ENCODE measurements at places on chromosomes 1 and 21.

DNA sequence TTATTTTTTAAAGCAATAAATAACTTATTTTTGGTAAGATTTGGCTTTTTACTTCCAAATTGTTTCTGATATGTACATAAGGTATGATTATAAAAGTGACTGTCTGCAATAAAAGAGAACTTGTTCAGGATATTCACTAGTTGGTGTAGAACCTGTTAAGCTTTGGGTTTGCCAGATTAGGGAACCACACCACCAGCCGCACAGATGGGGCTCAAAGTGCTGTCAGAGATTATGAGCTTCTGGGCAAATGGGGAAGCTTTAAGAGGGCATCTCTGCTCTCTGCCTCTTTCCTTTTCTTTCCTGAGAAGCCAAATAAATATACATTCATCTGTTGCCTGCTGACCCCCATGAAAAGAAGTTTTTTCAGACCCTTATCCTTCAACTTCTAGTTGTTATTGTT lies 25.4 kb downstream of the IVNS1ABP start:
- DNase-seq: no peak

- no peak for DNase-seq
Observed at GRCh38 chr1:70117046-70117445, 88.3 kb downstream of the LRRC40 start.

- DNase-seq: no peak
Observed at GRCh38 chr1:29454616-29455380, 218.5 kb downstream of the PTPRU start.

DNA sequence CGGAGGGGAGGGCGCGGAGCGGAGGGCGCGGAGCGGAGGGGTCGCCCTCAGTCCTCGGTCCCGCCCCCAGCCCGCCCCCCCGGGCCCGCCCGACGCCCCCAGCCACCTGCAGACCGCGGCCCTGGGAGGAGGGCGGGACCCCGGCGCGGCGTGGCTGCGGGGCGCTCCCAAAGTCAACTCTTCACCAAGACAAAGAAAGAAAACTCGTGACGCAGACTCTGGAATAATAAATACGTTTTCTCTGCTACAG lies 1.2 kb downstream of the HES4 start:
- DNase-seq: no peak

GRCh38 chr1:40664167-40664537 lies 1.3 kb downstream of the RIMS3 start:
- DNase-seq: no peak

DNA sequence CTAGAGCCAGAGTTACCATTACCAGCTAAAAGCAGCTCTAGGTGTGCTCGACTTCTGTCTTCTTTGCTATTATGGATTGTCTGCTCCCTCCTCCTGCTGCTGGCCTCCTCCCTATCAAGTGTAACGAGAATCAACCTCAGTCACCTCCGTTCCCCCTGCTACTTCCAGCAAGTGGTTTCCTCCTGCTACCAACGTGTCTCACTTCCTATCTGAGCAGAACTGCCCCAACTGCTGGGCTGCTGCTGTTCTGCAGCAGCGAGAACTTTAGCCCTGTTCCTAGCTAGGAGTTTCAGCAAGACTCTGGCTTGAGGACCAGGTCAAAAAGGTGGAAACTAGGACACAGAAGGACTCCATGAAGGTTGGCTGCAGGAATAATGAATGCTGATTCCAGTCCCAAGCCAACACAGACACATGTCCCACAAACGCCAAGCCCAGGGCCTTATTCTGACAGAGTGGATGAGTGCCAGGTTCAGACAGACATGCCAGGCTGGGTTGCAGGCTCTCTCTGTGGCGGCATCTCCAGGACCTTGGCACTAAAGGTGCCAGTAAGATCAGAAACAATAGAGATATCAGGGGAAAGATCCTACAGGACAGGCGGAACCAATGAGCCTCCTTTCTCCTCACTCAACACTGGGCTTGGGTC lies 46.9 kb downstream of the CD34 start:
- no peak for DNase-seq

- DNase-seq: no peak
Observed at GRCh38 chr1:20601129-20601825, 12.4 kb downstream of the CDA start.

GRCh38 chr1:211296396-211296795 lies 30.2 kb upstream of the TRAF5 start:
- no peak for DNase-seq

DNA sequence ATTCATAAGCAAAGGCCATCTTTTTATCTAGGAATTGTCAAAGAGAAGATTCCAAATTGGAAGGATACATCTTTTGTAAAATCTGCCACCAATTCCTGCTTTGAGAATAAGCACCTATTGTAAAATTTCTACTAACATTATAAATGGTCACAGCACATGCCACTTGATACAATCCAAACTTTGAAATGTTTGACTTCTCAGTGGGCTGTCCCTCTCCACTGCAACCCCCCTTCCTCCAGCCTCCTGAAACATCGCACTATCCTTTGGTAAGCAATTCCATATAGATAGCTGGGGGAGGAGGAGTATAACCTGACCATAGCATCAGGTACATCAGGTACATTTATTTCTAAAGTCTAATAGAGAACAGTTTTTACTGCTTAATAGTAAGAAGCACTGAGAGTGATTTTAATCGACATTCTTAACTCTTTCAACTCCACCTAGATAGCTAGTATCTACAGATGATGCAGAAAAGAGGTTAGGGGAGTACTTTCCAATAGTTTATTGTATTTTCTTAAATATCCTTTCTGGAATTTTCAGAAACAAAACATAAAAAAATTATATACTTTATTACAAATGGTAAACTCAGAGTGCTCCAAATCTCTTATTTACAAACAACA lies 2.9 kb downstream of the JUN start:
- DNase-seq: no peak

DNA sequence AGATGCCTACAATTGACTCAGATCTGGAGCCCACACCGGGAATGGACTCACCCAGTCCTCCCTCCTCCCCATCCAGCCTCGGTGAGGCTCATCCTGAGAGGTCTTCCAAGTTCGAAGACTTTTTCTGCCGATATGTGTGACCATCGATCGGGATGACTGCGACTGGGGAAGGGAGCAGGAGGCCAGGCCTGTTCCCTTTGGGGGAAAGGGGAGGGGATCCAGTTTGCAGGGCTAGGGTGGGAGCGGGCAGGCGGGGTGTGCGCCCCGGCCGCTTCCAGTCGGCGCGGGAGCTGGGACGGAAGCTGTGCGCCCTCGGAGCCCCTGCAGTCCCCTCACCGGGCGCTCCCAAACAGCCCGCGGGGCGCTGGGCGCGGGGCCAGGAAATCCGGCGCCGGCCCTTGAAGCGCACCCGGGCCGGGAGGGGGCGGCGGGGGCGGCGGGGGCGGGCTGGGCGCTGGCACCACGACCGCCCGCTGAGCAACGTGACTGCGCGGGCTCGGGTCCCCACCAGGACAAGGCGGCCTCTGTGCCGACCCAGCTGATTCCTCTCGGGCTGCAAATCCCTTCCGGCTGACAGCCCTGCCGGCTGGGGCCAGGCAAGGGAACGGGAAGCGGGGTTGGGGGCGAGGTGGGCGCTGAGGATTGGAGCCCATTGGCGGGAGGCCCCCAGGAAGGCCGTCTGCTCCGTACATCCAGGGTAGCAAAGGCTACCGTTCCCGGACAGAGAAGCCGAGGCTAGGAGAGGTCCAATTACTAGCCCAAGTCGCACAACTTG lies 103.9 kb downstream of the EBNA1BP2 start:
- DNase-seq: peak; percentile 69

DNA sequence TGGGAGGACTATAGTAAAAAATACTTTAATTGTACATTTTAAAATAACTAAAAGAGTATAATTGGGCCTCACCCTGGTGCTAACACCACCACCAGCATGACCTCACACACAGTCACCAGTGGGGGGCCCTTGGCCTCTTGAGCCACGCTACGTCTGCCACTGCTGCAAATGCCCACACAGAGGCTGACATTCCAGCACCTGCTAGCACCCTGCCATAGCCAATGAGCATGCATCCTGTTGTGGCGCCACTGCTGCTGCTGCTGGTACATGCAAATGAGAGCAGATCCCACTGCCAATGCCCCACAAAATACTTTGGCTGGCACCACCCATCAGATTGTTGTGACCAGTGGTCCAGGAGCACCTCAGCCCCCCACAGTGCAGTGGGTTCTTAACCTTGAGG lies 31.5 kb upstream of the TNR start:
- no peak for DNase-seq

- no peak for DNase-seq
Observed at GRCh38 chr1:64941461-64942117, 24.8 kb downstream of the JAK1 start.

DNA sequence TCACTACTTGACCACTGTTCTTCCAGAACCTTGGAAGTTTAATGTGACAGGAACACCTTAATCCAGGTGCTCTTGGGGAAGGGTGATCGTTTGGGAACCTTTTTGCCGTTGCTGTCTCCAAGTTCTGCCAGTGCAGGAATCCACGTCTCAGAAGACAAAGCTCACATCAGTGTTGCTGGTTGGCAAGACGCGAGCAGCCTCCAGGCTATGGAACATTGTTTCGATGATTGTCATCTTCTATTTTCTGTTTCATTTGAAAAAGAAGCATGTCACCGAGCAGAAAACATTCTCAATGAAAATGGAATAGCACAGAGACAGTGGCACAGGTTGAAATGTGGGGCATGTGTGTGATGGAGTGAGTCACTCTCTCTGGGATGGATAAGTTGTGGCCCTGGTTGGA lies 11.7 kb downstream of the STUM start:
- DNase-seq: no peak

DNA sequence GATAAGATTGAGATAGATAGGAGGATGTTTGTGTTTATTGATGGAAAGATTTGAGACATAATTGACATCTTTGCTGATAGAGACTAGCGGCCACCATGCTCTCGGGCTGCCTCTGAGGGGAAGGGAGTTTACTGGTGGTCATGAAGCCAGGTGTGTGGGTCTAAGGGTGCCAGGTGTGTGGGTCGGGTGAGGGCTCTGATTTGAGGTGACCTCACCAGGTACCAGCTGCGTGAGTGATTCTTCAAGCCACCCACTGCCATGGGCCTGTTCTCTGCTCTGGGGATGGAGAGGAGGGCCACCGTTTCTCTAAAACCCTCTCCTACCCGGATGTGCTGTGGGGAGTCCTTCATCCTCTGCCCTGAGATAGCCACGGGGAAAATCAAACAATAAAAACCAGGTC lies 3.2 kb downstream of the UBASH3A start:
- DNase-seq: no peak

DNA sequence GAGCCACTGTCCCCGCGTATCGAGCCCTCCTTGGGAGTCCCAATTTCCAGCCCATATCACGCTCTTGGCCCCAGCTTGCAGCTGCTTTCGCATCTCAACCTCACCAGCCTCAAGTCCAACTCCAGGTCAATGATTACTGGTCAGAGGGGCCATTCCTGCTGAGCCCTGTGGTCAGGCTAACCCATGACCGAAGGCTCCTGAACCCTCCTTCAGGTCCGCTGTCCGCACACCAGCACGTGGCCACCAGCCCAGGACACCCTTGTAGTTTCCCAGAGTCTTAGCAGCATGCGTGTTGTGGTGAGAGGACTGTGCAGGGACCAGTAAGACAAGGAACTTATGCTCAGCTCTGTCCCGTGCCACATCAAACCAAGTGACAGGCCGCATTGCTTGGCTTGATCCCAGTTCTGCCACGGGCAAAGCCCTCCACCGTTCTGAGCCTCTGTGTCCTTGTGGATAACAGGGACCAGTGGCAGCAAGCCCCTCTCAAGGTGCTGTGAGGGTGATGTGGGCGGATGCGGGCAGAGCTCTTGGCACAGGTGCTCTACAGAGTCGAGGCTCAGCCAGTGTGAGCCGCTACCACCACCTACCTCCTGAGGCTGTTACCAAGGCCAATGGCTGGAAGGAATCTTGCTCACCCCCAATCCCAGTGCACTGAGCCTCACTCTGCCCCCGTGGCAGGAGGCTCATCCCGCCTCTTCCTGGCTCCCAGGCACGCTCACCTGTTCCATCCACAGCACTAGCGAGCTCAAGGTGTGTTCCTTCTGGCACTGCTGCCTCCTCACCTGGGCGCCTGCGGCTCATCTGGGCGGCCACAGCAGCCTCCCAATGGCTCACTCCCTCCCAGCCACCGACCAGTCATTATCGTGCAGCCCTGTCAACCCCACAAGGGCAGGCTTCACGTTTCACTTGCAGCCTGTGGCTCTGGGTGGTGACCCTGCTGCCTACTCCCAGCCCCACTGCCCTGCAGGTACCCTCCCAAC lies 20.4 kb downstream of the KRTAP10-1 start:
- DNase-seq: no peak

- DNase-seq: no peak
Observed at GRCh38 chr1:108057541-108057940, 92.6 kb upstream of the VAV3 start.

GRCh38 chr1:209431813-209432442 lies 151.6 kb upstream of the CAMK1G start:
- no peak for DNase-seq

DNA sequence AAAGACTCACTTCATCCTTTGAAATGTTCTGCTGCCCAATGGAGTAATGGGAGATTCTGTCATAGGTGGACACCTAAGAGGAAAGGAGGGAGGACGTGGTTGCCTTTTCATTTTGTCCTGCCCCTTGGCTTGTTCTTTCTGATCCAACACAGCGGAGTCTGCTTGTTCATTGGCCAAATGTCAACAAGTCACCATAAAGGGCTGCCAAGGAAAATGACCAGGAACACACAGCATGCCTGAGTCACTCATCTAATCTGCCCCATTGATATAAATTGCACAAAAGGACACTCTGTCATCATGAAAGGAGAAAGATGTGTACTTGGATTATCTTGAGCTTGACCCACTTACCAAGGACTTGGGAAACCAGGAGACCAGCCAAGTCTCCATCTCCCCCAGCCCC lies 422.9 kb downstream of the SETD4 start:
- no peak for DNase-seq

- DNase-seq: no peak
Observed at GRCh38 chr1:202802998-202803932, 5.0 kb downstream of the KDM5B start.
